ENCODE measurements at places on chromosomes 2 and 18.

- DNase-seq = peak; percentile 15
Measured at GRCh38 chr2:69742322-69742952, 503 bp downstream of the ANXA4 start.

DNA sequence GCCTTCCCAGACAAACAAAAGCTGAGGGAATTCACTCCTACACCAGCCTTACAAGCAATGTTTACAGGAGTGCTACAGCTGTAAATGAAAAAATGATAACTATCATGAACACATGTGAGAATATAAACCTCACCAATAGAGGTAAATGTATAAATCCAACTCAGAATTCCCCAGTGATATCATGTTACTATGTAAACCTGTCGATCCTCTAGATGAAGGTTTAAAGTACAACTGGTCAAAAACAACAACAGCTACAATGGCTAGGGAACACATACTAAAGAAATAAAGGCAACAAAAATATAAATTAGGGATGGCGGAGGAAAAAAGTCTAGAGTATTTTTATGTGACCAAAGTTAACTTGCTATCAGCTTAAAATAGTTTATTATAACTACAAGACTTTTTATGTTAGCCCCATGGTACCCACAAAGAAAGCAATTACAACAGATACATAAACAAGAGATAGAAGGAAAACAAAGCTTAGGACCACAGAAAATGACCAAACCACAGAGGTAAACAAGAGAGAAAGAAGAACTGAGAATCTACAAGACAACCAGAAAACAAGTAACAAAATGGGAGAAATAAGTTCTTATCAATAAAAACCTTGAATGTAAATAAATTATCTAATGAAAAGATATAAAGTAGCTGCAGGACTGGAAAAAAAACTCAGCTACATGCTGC is 8.3 kb downstream of the CERKL start:
- DNase-seq = no peak

- DNase-seq = no peak
Measured at GRCh38 chr18:4603955-4604354, 148.8 kb upstream of the DLGAP1 start.

- no peak for DNase-seq
Measured at GRCh38 chr2:28629910-28630309, 121.7 kb upstream of the PPP1CB start.

GRCh38 chr2:216317831-216318520 is 54.3 kb downstream of the MARCHF4 start:
- DNase-seq = no peak

DNA sequence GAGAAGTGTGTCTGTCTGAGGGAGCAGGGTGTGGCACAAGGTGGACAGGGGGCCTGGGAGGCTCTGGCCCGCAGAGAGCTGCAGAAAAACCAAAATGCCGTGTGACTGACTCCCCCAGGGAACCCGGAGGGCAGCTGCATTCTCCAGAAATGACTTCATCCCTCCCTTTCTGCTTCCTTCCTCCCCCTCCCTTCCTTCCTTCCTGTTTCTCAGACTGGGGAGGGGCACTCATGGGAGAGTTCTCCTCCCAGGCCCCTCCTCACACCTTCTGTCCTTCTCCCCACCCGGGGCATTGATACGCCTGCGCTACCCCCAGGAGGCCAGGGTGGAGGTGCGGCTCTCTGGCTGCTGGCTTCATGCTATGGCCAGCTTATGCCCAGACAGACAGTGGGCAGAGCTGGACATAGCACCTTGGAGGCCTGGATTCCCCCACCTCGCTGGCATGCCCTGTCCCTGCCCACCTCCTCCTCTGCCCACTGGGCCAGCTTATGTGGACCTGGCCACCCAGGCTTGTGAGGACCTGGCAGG is 8.2 kb upstream of the GPR17 start:
- no peak for DNase-seq

DNA sequence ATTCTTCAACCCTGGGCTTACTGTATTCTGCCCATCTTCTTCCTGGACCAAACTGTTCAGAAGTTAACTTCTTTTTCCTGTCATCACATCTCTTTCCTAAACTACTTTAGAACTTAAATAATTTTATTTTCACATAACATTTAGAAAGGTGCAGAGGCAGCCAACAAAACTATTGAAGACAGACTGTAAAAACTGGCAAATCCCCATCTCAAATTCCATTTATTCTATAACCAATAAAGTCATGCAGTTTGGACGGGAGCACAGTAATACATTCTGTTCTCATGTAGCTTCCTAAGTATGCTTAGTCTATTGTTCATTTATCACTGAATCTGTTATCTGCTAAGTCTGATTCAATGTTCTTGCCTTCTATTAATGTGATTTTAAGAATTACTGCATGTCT is 99.1 kb downstream of the SMAD2 start:
- DNase-seq = no peak

GRCh38 chr2:218360453-218360852 is 3.8 kb downstream of the CATIP start:
- DNase-seq = no peak
